SJSA1 (cell line): ENCODE measurements at places on chromosomes 16 and 17. TPM values are rescaled to one million over a fixed set of nuclear protein-coding genes. Genes with fewer than 3 reads are reported as not detected.

- H3K4me3 ChIP-seq, result no peak overlapping the region
- DNase-seq, result no peak
- H3K36me3 ChIP-seq, result peaks cover 17% of the 10 kb centered on the region
- H3K4me1 ChIP-seq, result peaks cover 11% of the 10 kb centered on the region
- no peak overlapping the region for H3K27ac ChIP-seq
Measured at GRCh38 chr17:39208893-39209292, 8.8 kb downstream of the RPL19 start.

GRCh38 chr17:45740553-45741330 lies 43.4 kb upstream of the CRHR1 start:
- no peak overlapping the region for H3K27ac ChIP-seq
- H3K4me1 ChIP-seq, result no peaks in the 10 kb centered on the region

DNA sequence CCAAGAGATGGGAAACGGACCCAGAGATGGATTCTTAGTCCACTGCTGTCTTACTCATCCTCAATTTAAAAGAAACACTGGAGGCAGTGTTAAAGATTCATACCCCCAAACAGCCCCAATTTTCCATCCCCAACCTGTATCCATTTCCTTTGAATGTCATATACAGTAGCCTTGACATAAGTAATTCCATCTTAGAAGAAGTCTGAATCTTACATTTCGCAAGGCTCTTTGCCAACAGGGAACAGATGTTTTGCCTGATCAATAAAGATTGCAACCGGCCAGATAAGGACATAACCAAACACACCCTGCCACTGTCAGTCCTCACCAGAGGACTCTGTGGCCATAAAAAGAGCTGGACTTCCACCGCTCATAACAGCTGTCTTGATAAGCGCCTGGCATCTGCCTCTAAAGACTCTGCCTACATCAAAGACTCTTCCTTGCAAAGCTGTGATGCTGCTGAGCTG lies 59.0 kb upstream of the MED9 start:
- H3K27ac ChIP-seq, result peak overlapping the region; percentile 91; the same call in 1 of the 2 replicates
- H3K4me1 ChIP-seq, result peaks cover 49% of the 10 kb centered on the region
- DNase-seq, result no peak
- H3K4me3 ChIP-seq, result no peak overlapping the region
- no peaks in the 10 kb centered on the region for H3K36me3 ChIP-seq
- no peaks in the 10 kb centered on the region for H3K27me3 ChIP-seq

GRCh38 chr16:17759451-17760390 lies 289.0 kb upstream of the XYLT1 start:
- H3K4me3 ChIP-seq, result no peak overlapping the region
- H3K27ac ChIP-seq, result no peak overlapping the region
- no peaks in the 10 kb centered on the region for H3K36me3 ChIP-seq
- no peaks in the 10 kb centered on the region for H3K4me1 ChIP-seq

DNA sequence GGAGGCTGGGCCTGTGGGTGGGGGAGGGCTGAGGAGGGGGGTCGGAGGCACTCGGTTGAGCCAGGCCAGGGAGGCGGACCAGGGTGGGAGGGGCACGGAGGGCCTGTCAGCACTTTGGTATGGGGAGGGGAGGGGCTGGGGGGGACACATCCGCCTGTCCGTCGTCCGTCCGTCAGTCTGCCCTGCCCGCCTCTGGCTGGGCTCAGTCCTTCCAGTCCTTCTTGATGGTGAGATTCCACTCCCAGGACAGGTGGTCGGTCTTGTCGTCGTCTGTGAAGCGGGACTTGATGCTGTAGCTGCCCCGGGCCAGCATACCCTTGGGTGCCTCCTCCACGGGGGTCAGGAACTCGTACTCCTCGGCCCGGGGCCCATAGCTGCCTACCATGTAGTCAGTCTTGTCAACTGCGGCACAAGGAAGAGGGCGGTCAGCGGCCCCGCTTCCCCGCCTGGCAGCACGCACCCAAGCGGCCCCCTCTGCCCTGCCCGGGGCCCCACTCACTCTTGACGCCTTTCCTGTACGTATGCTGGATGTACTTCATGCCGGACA lies 2.4 kb downstream of the ARHGDIA start:
- H3K27me3 ChIP-seq, result no peaks in the 10 kb centered on the region
- DNase-seq, result peak; percentile 96
- H3K4me1 ChIP-seq, result peaks cover 50% of the 10 kb centered on the region
- H3K4me3 ChIP-seq, result peak overlapping the region; percentile 98
- H3K27ac ChIP-seq, result peak overlapping the region; percentile 68

Gene RAB26
- 0.16 TPM in 1 of 2 replicates, not detected in the other for total RNA-seq

Gene C17orf50
- not detected in 2 replicates for total RNA-seq

Gene NIP7
- 26.8 and 31.0 TPM in 2 replicates for total RNA-seq
